Activated naive CD8-positive, alpha-beta T cell treated with anti-CD3 and anti-CD28 coated beads, Interleukin-2, amount 50 U/mL, for 16 hours (primary cell): ENCODE measurements at places on chromosomes 1 and 21.

DNA sequence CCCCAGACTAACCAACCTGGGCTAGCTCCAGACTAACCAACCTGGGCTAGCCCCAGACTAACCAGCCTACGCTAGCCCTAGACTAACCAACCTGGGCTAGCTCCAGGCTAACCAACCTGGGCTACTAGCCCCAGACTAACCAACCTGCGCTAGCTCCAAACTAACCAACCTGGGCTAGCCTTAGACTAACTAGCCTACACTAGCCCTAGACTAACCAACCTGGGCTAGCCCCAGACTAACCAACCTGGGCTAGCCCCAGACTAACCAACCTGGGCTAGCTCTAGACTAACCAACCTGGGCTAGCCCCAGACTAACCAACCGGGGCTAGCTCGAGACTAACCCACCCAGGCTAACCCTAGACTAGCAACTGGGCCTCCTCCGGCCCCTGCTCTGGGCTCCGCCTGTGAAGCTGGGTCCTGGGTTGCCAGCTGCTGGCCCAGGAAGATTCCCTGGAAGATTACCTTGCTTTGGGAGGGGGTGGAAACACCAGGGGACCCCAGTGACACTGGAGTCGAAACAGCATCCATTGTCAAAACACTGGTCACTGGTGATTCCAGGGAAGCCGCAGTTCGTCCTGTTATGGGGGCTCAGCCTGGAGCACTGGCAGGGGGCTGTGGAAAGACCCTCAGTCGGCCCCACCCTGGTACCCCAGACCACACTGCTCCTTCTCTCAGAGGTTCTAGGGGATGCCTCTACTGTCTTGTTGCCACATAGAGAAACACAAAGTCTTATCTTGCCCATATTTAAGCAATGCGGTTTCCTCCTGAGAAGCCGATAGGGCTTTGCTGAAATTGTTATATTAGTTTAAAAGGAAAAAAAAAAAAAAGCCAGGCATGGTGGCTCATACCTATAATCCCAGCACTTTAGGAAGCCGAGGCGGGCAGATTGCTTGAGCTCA lies 1.1 kb downstream of the TFF2 start:
- no peak for DNase-seq

- DNase-seq: no peak
Observed at GRCh38 chr1:16119926-16120325, 35.9 kb downstream of the EPHA2 start.

GRCh38 chr1:38029685-38030511 lies 16.7 kb downstream of the POU3F1 start:
- DNase-seq: peak; percentile 38

GRCh38 chr1:233333086-233333485 lies 5.6 kb downstream of the MAP3K21 start:
- DNase-seq: no peak

GRCh38 chr1:66214901-66215300 lies 319.1 kb upstream of the SGIP1 start:
- DNase-seq: no peak

DNA sequence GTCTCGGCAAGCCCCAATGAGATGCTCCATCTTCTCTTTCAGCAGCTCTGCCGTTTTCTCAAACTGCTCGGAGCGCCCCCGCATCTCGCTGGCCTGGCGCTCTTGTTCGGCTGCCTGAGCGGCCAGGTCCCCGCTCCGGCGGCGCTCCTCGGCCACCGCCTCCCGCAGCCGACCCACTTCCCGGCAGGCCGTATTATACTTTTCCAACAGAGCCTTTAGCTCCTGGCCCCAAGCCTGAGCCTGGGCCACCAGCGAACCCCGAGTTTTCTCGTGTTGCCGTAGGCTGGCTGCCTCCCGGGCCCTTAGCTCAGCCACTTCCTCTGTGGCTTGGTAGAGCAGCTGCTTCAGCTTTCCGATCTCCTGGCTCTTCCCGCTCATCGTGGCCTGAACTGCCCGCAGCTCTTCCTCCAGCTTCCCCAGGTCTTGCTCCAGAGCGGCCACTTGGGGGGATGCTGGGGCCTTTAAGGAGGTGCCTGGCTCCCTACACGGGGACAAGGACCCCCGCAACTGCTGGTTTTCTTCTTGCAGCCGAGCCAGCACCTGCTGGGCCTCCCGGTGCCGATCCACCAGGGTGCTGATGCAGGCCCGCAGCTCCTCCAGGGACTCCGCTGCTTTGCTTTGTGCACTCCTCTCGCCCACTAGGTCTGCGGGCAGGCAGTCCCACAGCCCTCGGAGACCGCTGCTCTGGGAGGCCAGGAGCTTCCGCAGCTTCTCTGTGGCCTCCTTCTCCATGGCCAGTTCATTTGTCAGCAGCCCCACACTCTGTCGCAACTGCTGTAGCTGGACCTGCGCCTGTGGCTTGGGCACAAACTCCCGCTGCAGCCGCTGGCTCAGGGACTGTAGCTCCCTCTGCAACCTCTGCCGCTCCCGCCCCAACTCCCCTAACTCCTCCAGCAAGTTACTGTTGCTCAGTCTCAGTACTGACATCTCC lies 13.4 kb upstream of the PIAS3 start:
- no peak for DNase-seq

GRCh38 chr21:32442566-32443318 lies 30.2 kb downstream of the EVA1C start:
- DNase-seq: no peak

- DNase-seq: peak; percentile 47
Observed at GRCh38 chr1:154878371-154879037, 8.4 kb upstream of the KCNN3 start.

DNA sequence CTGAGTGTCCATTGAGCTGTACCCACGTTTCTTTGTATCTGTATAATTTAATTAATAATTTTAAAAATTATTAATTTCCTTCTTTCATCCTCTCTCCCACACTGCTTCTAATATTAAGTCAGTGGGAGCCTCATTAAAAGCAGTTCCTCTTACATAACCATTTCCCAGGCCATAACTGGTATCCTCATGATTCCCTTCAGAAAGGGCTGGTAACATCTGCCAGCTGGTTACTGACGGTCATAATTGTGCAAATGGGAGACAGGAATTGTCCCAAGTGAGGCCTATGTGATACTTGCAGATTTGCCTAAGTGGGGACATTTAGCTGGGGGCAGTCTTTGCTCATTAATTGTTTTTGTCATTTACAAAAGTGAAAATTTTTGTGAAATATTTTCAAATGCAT lies 69.0 kb upstream of the SPAG17 start:
- DNase-seq: no peak

- DNase-seq: no peak
Observed at GRCh38 chr1:24491577-24492360, 10.9 kb upstream of the RCAN3 start.
